ENCODE measurements at places on chromosomes 5 and 9.

- peak; percentile 39 for DNase-seq
These were observed 533.3 kb downstream of the ACTL7B start for GRCh38 chr9:108322326-108323098.

DNA sequence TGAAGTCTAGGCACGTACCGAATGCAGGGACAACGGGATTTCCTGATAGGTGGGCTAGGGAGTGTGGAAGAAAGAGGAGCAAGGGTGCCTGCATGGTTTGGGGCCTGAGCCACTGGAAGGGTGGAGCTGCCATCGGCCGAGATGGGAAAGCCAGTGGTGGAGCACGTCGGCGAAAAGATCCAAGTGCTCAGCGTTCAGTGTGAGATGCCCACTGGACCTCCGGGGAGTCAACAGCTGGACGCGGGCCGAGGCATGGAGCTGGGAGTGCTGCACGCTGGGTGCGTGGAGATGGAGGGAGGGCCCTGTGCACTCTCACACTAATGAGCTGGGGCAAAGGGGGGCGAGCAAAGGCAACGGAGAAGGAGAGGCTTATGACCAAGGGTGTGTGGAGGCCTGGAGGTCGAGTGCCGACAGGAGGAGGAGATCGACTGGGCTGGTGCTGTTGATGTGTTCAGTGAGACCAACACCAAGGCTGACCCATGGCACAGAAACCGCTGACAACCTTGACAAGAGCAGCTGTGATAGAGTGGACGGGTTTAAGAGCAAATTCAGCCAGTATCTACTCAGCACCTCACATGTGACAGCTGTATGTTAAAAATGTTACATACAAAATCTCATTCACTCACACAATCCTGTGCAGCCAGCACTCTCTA, 85.7 kb downstream of the STK10 start:
- DNase-seq: no peak

DNA sequence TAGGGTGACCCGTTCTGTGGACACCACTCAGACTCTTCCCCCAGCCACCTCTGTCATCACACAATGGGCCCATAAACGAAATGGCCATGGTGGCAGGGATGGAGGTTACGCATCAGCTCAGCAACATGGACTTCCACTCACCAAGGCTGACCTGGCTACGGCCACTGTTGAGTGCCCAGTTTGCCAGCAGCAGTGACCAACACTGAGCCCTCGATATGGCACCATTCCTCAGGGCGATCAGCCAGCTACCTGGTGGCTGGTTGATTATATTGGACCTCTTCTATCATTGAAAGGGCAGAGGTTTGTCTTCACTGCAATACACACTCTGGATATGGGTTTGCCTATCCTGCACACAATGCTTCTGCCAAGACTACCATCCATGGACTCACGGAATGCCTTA, 21.1 kb downstream of the MTMR12 start:
- no peak for DNase-seq

DNA sequence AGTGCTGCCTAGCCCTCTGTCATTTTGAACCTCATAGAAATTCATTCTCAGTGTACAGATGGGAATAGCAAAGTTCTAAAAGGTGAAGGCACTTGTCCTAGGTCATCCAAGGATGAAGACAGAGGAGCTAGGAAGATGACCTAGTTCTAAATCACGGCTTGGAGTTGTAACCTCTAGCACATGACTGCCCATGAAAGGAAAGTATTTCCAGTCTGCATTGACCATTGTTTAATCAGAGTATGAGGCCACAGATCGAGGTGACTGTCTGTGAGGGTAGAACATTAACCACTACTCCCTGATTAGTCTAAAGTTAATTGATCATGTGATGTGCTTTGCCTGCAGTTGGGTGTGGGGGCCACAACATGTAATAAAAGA, 674 bp upstream of the TNFSF15 start:
- DNase-seq: no peak

GRCh38 chr9:77455312-77455927, 192.7 kb downstream of the GNA14 start:
- peak; percentile 36 for DNase-seq

DNA sequence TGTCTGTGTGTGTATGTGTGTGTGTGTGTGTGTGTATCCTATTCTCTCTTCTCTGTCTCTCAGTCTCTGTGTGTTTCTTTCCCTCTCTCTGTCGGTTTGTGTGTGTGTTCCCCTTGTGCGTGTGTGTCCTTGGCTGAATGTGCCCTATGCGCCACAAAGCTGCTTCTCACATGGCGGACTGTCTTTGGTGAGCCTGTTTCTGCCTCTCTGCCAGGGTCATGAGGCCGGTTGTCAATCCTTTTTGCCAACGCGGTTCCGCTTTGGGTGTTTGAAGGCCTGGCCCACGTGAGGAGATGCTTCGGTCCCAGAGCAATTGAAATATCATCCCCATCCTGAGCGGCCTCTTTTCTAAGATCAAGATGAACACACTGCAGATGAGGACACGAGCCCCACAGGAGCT, 476.0 kb downstream of the SPATA31A7 start:
- DNase-seq: no peak

DNA sequence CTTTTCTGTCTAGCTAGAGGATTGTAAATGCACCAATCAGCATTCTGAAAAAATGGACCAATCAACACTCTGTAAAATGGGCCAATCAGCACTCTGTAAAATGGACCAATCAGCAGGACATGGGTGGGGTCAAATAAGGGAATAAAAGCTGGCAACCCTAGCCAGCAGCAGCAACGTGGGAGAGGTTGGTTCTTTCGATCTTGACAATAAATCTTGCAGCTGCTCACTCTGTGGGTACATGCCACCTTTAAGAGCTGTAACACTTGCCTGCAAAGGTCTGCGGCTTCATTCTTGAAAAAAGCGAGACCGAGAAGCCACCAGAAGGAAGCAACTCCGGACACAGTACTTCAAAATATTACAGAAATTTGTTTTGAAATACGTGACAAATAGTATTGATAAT, 424.6 kb upstream of the CDH9 start:
- DNase-seq: no peak

DNA sequence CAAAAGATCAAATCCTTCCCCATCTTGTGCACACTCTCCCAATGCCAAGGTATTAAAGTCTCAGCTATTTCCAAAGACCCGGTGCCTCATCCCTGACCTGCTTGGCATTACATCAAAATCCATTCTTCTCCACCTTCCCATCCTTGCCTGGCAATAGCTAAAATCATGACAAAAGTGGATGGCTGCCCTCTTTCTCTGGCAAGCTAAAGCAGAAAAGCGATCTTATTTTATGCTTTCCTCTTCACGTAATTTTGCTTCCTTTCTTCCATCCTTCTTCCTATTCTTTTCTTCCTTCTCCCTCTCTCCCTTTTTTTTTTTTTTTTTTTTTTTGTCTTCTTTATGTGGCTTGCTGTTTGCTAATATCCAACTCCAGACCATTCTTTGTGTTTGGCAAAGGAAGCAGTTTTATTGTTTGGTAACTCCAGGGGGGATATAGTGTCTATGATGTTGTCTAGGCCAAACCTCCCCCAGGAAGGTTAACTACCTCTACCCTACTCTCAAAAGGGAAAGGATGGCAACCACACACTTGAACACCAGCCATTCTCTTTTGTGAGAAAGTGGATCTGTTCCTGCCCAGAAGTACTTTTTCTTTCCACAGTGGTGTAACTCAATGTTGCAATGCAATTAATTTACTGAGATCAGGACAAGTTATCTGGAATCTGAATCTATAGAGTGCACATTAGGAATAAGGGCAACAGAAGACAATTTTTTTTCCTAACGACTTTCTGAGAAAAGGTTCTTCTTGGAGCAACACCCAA, 120.9 kb upstream of the TMEM161B start:
- no peak for DNase-seq

GRCh38 chr5:54162184-54162583, 148.2 kb downstream of the ARL15 start:
- DNase-seq: no peak

DNA sequence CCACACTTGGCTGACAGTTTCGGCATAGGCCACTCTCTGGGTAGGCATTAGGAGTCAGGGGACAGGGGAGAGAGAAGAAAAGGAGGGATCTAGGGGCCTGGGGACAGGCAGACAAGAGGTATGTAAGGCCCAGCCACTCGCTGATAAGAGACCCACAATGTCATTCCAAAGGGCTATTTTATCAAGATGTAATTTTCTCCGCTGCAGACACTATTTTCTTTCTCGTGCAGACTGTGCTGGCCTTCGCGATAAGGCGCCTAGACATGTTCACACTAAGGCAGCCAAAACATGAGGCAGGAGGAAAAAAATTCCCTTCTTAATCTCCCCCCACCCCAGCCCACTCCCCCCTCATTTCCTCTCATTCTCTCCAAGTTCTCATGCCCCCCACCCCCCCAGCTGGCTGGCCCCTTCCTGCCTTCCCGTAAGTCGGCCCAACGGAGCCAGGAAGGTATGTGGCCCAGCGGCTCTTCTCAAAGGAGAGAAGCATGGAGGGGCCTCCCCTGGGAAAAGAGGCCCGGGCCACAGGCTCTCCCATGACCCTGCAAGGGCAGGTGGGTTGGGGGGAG, 44.9 kb upstream of the SYNPO start:
- DNase-seq: no peak

- DNase-seq: peak; percentile 78
These were observed 2.2 kb downstream of the HSD17B3 start for GRCh38 chr9:96299823-96300222.

- no peak for DNase-seq
These were observed 58.9 kb downstream of the CEMIP2 start for GRCh38 chr9:71709384-71709783.

DNA sequence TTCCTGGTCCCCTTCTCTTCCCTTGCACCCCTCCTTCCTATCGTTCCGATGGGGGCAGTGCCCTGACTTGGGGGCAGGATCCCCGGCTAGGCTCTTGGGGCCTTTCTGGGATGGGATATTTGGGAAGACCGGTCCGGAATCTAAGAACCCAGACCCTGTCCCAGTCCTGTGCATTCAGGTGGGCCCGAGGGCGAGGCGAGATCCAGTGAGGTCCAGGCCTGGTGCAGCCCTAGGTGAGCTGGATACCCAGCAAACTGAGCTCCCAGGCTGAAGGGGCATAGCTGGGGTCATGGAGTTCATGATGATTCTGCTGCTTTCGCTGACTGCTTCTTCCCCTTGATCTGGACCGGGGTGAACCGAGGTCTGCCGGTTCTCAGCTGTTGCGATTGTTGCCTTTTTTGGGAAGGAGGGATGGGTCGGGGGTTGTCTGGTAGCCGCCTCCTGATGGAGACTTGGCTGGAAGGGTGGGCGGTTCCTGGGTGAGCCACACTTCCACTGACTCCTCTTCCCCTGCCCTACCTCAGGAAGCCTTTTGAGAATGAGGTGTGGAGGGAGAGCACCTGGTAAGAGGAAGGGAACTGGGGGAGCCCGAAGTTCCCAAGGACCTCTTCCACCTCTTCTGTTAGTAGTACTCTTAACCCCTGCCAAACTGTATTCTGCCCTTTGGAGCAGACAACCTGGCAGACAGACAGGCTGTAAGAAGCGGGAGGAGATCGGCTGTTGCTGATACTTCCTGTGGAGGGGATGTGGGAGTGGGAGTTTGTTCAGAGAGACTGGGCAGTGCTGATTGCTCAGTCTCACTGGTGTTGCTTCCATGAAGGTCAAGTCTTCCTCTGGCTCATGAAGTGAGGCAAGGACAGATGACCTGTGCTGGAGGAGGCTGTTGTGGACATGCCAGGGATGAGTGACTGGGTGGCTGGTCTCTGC, 1.0 kb downstream of the LRRC8A start:
- peak; percentile 46 for DNase-seq

DNA sequence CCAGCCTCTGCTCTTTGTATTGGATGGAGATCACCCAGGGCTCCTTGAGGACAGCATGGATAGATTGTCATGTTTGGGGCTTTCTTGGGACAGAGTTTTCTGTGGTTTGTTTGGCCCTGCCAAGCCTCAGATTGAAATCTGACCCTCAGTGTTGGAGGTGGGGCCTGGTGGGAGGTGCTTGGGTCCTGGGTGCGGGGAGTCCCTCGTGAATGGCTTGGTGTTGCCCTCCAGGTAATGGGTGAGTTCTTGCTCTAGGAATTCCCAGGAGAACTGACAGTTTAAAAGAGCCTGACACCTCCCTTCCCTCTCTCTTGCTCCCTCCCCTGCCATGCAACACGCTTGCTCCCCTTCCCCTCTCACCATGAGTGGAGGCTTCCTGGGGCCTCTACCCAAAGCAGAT, 48.6 kb upstream of the OLFM1 start:
- DNase-seq: no peak

DNA sequence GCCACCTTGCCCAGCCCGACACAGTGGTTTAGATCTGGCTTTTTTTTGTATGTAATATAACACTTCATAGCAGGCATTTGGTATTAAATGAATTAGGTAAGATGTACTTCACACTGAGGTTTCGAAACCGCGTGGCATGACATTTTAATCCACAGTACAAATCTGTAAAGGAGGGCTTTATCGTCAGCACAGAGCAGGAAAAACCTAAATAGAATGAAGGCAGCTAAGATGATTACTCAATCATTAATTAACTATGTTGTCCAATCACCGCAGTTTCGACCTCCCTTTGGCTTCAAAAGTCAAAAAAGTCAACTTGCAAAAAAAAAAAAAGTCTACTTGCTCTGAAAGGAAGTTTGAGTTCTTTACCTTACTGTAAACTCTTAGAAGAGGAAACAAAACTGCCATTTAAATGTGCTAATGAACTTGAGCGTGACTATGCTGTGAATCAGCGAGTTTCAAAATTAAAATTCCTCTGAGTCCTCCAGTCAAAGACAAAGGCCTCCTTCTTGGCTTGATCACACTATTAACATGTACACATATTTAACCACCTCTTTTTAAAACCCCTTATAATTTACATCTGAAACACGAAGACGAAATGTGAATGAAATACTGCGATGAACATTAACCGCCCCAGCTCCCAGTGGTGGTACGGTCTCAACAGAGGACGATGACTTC, 698 bp upstream of the SEC24A start:
- DNase-seq: peak; percentile 76

GRCh38 chr9:110049699-110050450, 158.1 kb downstream of the C9orf152 start:
- peak; percentile 40 for DNase-seq

- DNase-seq: no peak
These were observed 56.5 kb upstream of the SPDL1 start for GRCh38 chr5:169527066-169527465.

GRCh38 chr5:137016783-137017324, 482.3 kb downstream of the SPOCK1 start:
- DNase-seq: no peak

- DNase-seq: no peak
These were observed 1072.4 kb upstream of the CDH9 start for GRCh38 chr5:28110781-28111180.

GRCh38 chr5:38104497-38105230, 153.7 kb upstream of the EGFLAM start:
- no peak for DNase-seq

- DNase-seq: no peak
These were observed 80.7 kb downstream of the KCNIP1 start for GRCh38 chr5:170584450-170585058.
